ENCODE measurements at places on chromosomes 12 and 14.

GRCh38 chr12:104738331-104738730, 219.8 kb downstream of the SLC41A2 start:
- no peak for DNase-seq

DNA sequence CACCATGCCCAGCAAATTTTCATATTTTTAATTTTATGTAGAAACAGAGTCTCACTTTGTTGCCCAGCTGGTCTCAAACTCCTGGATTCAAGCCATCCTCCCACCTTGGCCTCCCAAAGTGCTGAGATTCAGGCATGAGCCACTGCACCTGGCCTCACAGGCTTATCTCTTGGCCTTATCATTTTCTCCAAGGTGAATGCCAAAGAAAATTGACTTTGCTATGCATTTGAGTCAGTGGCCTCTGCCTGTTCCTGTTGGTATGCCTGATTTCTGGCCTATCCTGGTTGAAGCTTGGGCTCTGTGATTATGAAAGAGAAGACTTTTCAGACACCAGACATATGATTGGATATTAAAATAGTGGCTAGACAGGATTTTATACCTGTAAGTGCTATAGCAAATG, 34.2 kb downstream of the MANSC1 start:
- DNase-seq: no peak

- no peak for DNase-seq
These were observed 296.1 kb downstream of the AKAP6 start for GRCh38 chr14:32625211-32625610.

DNA sequence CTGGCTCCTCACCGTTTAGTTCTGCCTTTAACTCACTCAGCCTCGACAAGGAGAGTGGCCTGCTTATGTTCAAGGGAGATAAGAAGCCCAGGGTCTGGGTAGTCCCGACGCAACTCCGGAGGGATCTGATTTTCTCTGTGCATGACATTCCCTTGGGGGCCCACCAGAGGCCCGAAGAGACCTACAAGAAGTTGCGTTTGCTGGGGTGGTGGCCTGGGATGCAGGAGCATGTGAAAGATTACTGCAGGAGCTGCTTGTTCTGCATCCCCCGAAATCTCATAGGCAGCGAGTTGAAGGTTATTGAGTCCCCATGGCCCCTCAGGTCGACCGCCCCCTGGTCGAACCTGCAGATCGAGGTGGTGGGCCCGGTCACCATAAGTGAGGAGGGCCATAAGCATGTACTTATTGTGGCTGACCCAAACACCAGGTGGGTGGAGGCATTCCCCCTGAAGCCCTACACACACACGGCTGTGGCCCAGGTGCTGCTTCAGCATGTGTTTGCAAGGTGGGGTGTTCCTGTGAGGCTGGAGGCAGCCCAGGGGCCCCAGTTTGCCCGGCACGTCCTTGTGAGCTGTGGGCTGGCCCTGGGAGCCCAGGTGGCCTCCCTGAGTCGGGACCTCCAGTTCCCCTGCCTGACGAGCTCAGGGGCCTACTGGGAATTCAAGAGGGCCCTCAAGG, 13.1 kb downstream of the CBLN3 start:
- DNase-seq: peak; percentile 43

DNA sequence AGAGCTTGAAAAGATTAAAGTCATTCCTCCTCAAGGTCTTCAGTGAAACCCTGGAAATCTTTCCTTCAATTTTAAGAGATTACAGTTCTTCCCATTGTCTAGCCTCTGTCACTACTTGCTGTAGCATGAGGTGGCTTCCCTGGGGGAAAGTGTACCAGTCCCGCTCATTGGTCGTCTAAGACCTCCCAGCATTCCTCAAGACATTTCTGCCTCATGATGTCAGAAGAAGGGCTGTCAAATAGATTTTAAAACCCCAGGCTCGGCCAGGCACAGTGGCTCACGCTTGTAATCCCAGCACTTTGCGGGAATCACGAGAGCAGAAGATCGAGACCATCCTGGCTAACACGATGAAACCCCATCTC, 46.7 kb downstream of the SMUG1 start:
- DNase-seq: no peak

DNA sequence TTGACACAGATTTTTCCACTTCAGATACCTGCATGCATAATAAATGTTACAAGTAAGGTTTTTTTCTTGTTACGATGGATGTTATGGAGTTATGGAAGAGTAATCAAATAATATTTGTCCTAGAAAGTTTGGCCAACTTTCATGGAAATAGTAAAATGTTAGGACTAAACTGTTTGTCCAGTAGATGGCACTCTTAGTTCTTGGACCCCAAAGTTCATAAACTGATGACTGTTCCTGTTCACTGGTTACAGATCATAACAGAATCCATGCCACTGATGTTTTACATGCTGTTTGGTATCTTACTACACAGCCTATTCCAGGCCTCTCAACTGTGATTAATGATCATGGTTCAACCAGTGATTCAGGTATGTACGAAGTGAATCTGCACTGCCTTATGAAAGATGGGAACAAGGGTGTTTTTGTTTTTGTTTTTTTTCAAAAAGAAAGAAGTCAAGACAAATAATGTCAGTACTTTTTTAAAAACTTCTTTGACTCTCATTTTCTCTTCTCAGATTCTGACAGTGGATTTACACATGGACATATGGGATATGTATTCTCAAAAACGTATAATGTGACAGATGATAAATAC, 48.8 kb upstream of the SLCO1C1 start:
- DNase-seq: peak; percentile 46

DNA sequence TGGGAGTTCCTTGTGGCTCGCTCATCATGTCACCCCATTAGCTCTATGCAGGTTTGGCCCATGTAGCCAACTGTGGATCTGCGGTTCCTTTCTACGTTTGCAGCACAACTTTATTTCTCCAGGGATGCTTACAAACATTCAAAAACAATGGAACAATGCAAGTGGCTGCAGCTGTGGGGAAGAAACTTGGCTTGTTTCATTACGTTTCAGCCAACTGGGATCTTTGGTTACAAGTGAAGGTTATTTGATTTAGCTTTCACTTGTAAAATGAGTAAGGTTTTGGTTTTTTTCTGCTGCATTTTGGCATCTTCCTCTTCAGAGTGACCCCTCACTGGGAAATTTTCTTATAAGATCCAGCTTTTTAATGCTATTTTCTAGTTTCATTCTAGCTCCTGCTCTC, 105.9 kb downstream of the PLXNC1 start:
- no peak for DNase-seq

- DNase-seq: no peak
These were observed 14.9 kb downstream of the DCAF5 start for GRCh38 chr14:69137843-69138535.

DNA sequence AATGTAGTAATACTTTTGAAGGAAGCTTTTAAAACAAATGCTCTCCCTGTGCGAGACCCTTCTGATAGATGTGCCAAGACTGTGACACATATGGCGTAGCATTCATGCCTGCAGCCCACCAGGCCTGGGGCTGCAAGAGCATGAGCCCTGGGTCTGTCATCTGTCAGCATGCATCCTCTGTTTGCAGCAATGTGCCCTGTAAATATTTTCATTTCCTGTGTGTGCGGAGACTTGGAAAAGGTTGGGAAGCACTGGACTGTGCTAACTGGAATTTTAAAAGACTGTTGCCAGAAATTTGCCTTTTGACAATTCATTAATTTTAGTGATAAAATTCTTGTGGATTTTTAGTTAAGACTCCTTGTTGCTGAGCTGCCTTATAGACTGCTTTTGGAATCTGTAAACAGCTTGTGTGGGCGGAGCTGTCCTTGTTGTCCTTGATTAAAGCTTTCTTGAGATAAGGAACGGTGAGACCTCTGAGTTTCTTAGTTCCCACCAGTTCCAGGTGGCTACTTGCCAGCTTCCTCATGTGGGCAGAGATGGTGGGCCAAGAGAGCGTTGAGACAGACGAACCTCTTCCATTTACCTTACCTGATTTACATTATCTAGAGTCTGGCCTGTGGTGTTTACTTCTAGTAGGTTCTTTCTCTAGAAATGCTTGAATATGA, 23.4 kb downstream of the MARK3 start:
- DNase-seq: peak; percentile 69

- DNase-seq: no peak
These were observed 43.0 kb upstream of the LRRC10 start for GRCh38 chr12:69653703-69654102.

DNA sequence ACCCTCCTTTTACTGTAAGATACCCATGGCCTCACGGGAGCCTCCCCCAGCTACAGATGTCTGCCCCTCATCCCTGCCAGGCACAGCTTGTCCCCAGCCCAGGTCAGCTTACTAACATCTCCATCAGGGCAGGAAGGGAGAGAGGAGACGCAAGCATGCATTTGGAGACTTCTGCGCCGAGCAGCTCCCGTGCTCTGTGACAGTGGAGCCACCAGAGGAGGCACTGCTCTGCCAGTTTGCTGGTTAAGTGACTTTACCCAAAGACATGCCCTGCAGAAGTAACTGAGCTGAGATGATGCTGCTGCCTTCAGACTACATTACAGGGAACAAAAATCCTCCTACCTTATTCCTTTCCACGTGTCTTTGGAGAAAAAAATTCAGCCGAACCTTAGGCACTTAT, 133.4 kb downstream of the ESRRB start:
- DNase-seq: no peak

DNA sequence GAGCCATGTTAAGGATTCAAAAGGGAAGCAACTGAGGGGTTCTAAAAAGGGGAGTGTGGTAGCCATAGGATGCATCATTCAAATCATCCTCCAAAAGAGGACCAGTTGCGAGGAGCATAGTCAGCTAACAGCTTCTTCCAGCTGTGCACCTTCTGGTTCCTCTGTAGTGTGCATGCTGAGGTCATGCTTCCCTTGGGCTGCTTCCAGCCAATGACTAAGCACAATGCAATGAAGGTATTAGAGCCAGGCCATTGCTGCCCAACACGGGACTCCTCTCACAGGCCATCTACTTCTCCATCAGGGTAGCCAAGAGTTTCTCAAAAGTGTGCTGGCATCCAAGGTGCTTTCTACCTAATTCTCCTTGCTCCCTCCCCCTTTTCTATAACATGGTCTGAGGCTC, 69.2 kb upstream of the ARID2 start:
- no peak for DNase-seq

DNA sequence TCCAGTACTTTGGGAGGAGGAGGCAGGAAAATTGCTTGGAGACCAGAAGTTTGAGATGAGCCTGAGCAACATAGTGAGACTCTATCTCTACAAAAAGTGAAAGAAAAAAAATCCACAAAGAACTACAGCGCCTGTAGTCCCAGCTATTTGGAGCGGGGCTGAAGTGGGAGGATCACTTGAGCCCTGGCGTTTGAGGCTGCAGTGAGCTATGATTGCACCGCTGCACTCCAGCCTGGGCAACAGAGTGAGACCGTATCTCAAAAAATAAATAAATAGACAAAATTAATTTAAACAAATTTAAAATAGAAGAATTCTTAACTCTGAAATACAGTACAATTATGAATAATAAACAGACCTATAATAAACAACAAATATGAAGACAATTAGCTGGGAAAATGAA, 40.9 kb downstream of the ATL1 start:
- no peak for DNase-seq

DNA sequence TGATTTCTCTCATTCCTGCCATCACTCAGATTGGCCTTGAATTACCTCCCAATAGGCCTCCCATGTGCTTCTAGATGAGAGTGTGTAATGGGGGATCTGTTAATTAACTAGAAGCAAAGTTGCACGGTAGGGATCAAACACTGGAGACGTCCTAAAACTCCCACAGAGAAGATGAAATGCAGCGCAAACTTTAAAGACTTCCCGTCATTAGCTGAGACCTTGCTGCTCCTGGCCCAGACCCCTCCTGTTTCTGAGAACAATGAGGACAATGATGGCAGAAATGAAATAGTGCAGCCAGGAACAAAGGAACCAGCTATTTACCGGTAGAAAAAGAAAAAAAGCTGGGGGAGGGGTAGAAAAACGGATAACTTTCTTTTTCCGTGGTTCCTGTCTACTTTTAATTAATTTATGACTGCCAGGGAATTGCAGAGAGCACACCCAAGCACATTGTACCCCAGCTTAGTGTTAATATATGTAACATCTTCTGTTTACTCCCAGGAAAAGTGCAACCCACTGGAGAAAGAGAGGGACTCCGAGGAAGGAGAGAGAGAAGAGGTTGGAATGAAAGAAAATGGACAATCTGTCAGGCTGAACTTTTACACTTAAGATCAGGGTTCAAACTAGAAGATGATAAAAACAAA, 280.7 kb upstream of the SOX5 start:
- no peak for DNase-seq

GRCh38 chr12:87529413-87529812, 499.8 kb downstream of the C12orf50 start:
- DNase-seq: no peak

DNA sequence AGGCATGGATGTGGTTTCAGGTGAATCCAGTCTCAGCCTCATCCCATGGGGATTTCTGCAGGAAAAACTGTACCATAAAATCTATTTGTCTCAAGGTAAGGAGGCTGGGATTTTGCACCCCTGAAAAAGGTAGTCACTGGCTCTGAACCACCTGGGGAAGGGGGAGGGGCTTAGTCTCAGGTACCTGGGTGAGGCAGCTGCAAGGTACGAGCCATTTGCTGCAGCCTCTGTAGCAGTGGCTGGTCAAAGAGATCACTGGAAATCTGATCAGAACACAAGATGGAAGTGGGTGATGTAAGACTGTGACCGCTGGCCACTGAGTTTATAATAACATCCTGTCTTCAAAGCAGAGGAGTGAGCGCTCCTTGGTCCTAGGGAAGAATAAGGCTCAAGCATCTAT, 209.9 kb upstream of the NOS1 start:
- no peak for DNase-seq

GRCh38 chr12:12723149-12723680, 6.0 kb downstream of the CDKN1B start:
- DNase-seq: peak; percentile 48

- DNase-seq: no peak
These were observed 135.7 kb upstream of the SLC16A7 start for GRCh38 chr12:59459966-59460660.

- peak; percentile 61 for DNase-seq
These were observed 113.5 kb upstream of the VASH1 start for GRCh38 chr14:76647697-76648298.

DNA sequence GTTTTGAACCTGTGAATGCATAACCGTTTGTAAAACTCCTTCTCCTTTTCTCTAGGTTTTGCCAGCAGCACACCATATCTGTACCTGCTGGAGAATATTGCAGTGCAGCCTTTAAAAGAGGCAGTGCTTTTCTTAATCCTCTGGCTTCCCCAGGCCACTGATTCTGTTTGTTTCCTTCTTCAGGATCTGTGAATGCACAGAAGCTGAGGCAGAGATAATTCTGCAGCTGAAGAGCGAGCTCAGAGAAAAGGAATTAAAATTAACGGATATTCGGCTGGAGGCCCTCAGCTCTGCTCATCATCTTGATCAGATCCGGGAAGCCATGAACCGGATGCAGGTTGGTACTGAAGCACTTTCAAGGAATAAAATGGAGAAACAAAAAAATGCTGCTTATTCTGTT, 348.7 kb downstream of the NAV3 start:
- DNase-seq: no peak

DNA sequence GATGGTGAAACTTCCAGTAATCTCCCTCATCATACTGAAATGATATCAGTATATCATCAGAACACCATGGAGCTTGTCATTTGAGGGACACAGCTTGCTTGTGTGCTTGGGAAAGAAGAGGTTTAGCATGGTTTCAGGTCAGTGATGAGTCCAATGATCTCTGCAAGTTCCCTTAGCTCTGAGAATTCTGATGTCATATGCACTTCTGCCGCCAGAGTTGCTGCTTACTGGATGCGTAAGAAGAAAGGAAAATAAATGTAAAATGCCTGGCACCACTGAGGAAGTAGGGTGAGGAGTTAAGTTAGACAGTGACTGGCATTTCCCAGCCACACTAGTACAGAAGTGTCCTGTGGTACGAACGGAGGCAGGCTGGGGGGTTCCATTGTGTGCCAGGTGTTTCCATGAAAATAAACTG, 22.6 kb downstream of the PRKCH start:
- DNase-seq: no peak

Data from hematopoietic multipotent progenitor cell treated with erythropoietin and hydrocortisone succinate and interleukin-3 and kit ligand, for 8 days (in vitro differentiated cells).